ENCODE measurements at places on chromosomes 6 and 20. TPM values are rescaled to one million over a fixed set of nuclear protein-coding genes. Genes with fewer than 3 reads are reported as not detected.

BTN1A1 gene
- not detected for total RNA-seq

DAAM2 gene
- total RNA-seq, result not detected

TBX18 gene
- total RNA-seq, result not detected

BANF2 gene
- not detected for total RNA-seq

HCRTR2 gene
- not detected for total RNA-seq

SALL4 gene
- not detected for total RNA-seq

DNA sequence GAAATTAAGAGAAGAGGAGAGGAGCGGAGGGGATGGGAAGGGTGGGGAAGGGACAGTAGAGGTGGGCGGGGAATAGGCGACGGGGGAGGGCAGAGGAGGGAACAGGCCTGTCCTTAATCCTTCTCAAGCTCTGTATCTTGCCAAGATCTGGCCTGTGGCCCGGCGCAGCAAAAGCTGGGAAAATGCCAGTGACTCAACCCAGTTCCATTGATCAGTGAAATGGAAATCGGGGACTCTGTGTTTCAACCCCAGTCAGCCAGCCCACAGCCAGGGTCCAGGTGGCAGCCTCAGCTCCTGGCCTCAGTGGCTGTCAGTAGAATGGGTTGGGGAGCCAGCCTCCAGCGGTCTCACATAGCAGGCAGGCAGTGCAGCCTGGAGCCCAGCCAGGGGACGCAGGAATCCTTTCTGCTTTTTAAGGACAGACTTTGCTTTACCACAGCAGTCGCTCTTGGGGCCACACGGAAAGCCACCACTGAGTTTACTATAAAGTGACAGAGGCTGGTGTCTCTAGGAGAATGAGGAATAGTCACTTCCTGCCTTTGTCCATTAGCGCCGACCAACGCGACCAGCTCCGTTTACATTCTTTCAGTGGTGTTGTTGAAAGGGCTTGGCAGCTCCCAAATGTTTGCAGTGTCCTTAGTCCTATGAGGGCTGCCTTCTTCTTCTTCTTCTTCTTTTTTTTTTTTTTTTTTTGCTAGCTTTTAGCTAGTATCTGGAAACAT is 128.0 kb downstream of the RIN2 start:
- no peak for DNase-seq
- H3K4me3 ChIP-seq, result no peak overlapping the region
- H3K27me3 ChIP-seq, result peaks cover 30% of the 10 kb centered on the region
- no peaks in the 10 kb centered on the region for H3K36me3 ChIP-seq
- no peak overlapping the region for H3K27ac ChIP-seq
- no peaks in the 10 kb centered on the region for H3K4me1 ChIP-seq

DNA sequence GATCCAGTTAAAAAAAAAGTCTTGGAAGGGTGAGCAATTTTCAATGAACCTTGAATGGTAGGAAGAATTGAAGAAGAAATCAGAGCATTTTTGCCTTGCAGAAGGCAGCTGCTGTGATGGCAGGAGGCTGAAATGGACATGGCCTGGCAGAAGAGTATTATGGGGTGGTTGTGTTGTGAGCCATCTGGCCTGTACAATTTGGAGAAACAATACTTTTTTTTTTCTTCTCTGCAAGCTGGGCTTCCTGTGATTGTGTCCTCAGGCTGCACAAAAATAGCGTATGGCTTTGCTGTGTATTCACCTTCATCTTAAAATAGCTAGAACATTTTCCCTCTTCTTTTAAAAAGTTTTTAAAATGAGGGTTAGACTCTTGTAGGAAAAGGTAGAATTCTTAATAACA is 21.4 kb downstream of the SYCP2L start:
- no peak for DNase-seq
- no peak overlapping the region for H3K27ac ChIP-seq
- H3K4me1 ChIP-seq, result no peaks in the 10 kb centered on the region
- H3K4me3 ChIP-seq, result no peak overlapping the region
- H3K36me3 ChIP-seq, result no peaks in the 10 kb centered on the region
- H3K27me3 ChIP-seq, result peaks cover 5% of the 10 kb centered on the region

DNA sequence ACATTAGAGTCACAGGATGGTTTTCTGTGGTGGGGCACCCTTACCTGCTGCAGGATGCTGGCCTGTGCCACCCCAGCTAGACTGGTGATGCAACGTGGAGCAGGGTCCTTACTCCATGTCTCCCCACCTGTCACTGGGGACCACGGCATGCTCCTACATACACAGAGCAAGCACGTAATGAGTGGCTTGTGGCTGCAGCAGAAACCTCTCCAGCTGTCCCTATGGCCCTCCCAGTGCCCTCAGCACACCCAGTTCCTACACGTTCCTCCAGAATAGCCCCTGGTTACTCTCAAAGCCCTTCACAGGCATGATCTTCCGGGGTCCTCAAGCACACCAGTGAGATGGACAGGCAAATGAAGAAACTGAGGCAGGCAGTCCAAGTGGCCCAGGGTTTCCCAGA is 3.2 kb upstream of the LSM14B start:
- no peak for DNase-seq
- no peak overlapping the region for H3K4me3 ChIP-seq
- H3K4me1 ChIP-seq, result peaks cover 43% of the 10 kb centered on the region
- H3K27me3 ChIP-seq, result no peaks in the 10 kb centered on the region

DNA sequence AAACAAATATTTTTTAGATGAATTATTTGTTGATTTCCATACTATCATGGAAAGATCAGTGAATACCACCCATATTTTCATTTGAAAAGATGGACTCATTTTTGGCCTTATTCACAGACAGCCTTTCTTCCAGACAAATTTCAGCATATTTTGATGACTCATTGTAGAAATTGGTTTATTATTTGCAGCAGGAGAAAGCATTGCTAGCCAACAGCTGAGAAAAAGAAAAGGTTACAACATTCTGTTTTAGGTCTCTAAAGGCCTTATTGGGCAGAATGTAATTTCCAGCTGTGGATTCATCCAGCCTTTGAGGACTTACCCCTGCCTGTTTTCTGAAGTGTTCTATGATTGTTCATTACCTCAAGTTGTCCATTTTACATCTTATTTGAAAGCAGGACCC is 201.9 kb downstream of the PLCB4 start:
- DNase-seq, result no peak
- no peak overlapping the region for H3K4me3 ChIP-seq
- H3K27ac ChIP-seq, result no peak overlapping the region

DNA sequence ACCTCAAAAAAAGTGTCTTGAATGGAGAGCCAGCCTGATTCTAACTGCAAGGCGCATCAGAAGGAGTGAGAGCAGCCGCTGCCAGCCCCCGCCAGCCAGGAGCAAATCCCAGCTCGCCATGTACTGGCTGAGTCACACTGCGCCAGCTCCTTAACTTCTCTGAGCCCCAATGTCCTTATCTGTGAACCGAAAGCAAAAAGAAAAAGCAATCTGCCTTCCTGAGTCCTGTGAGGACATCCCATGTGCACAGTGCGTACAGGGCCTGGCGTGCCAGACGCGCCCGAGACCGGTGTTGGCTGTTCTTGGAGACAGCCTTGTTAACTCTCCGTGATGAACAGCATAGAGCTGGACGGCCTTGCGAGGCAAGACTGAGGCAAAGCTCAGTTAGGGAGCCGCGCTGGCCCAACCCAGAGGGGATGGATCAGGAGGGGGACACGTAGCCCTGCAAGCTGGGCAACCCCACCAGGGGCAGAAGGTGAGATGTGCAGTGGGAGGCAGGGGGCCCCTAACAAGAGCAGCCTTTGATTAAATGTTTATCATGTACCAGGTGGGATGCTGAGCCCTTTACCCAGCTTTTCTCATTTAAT is 122.7 kb downstream of the AGPAT4 start:
- no peak overlapping the region for H3K27ac ChIP-seq
- no peaks in the 10 kb centered on the region for H3K36me3 ChIP-seq
- DNase-seq, result no peak
- H3K4me3 ChIP-seq, result no peak overlapping the region
- H3K27me3 ChIP-seq, result no peaks in the 10 kb centered on the region

GRCh38 chr20:36784900-36785299 is 11.3 kb upstream of the DSN1 start:
- no peaks in the 10 kb centered on the region for H3K36me3 ChIP-seq
- no peaks in the 10 kb centered on the region for H3K4me1 ChIP-seq
- no peak overlapping the region for H3K4me3 ChIP-seq

DNA sequence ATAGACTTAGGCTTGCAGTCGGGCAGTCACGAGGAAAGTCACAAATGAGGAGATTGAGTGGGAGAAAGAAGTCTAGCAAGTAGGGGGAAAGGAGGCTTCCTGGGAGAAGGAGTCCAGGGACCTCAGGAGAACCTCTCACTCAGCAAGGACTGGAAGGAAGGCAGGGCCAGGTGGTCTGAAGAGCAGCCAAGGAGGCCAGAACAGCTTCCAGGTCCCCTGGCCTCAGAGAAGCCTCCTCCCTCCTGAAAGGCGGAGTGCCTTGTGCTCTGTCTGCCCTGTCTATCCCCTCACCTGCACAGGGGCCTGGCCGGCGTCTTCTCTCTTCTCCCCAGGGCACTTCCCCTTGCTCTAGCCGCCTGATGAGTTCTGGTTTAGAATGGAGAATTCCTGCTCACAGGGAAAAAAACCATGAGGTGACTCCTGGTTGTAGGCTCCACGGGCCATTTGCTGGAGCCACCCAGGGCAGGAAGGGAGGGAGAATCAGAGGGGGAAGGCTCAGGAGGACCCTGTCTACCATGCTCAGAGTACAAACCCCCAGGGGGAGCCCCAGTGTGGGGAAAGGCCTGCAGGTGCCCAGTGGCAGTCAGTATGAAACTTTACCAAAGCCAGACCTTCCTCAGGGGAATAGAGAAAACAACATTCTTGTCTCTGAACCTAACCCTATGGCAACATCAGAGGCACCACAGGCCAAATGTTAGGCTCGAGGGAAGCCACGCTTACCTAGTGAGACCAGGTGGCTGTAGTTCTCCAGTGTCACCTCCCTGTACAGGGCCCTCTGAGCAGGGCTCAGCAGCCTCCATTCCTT is 11.2 kb downstream of the ZNF337 start:
- H3K4me3 ChIP-seq, result no peak overlapping the region
- no peaks in the 10 kb centered on the region for H3K27me3 ChIP-seq
- peaks cover 23% of the 10 kb centered on the region for H3K36me3 ChIP-seq
- no peak for DNase-seq

DNA sequence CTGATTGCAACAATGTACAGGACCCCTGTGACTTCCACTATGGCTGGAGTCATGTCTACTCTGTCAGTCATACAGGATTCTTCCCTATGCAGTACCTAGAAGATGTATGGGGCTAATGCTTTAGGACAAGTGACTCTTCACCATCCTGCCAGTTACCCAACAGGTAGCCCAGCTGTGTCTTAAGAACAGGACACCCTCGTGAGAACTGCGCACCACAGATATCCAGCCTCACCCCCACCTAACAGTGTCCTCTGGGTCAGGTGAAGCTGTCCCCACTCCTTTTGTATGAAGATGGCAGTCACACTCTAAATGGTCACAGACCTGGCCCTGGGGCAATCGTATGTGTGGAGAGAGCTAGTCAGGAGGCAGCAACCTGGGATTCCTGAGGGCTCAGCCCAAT is 191.6 kb downstream of the C6orf118 start:
- H3K27ac ChIP-seq, result no peak overlapping the region
- no peaks in the 10 kb centered on the region for H3K4me1 ChIP-seq
- no peaks in the 10 kb centered on the region for H3K36me3 ChIP-seq
- H3K27me3 ChIP-seq, result no peaks in the 10 kb centered on the region
- no peak for DNase-seq

DNA sequence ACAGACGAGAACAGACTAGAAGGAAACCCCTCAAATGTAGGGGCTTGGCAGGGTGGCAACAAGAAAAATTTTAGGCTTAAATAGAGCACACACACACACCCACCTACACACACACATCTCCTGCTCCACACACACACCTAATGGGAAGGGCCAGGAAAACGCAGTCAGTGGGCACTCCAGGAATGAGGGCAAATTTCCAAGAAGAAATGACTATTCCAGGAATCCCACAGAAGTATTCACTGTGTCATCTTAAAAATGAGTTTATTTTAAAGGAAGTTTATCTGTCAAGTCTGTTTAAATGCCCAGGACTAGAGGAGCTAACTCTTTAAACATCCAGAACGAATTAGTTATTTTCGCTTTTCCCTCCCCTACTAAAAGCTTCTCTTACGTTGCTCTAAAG is 13.0 kb downstream of the ALDH8A1 start:
- no peaks in the 10 kb centered on the region for H3K27me3 ChIP-seq
- H3K4me3 ChIP-seq, result no peak overlapping the region
- DNase-seq, result no peak
- H3K4me1 ChIP-seq, result peaks cover 27% of the 10 kb centered on the region
- H3K36me3 ChIP-seq, result no peaks in the 10 kb centered on the region

DNA sequence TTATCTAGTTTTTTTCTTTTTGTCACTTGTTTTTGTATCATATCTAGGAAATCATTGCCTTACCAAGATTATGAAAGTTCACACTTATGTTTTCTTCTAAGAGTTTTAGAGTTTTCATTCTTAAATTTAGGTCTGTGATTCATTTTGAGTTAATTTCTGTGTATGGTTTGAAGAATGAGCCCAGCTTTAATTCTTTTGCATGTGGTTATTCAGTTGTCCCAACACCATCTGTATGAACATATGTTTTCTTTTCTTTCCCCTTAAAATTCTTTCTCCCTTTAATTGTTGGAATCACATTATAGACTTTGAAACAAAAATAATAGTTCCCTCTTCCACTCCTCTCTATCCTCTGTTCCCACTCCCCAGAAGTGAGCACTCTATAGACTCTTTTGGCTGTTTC is 85.4 kb downstream of the SLX4IP start:
- no peaks in the 10 kb centered on the region for H3K36me3 ChIP-seq
- no peak for DNase-seq
- peaks cover 34% of the 10 kb centered on the region for H3K4me1 ChIP-seq
- no peak overlapping the region for H3K4me3 ChIP-seq
- no peaks in the 10 kb centered on the region for H3K27me3 ChIP-seq

DNA sequence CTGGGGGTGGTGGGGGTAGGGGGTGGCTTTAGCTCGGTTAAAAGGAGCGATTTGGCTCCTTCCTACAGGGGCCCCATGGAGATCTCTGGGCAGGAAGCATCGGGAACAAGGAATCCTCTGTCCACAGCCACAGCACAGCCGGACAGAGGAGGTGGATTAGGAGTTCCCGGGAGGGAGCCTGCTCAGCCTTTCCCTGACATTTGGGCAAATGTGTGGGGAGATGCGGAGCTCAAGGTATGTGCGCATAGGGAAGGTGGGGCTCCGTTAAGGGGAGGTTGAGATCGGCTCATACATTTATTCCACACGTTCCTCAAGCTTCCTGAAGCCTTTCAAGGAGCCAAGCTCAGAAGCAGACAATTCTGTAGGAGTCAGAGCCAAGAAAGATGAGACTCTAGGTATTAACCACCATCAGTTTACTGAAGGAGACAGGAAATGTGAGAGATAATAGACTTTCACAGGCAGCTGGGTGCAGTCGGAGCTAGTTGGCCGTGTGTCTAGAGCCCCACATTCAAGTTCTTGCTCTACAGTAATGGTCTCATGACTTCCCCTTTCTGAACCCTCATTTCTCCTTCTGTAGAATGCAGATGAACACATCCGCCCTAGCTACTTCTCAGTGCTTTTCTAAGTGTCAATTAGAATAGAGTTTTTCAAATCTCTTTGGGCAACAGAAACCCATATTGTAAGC is 40.8 kb upstream of the EPB41L1 start:
- H3K4me1 ChIP-seq, result no peaks in the 10 kb centered on the region
- no peak overlapping the region for H3K27ac ChIP-seq
- no peaks in the 10 kb centered on the region for H3K36me3 ChIP-seq
- H3K27me3 ChIP-seq, result peaks cover 19% of the 10 kb centered on the region
- no peak for DNase-seq

Data from activated T-cell treated with anti-CD3 and anti-CD28 coated beads, Interleukin-2, amount 50 U/mL, for 72 hours (primary cell).